ENCODE measurements at places on chromosomes 2 and 18. TPM values are rescaled to one million over a fixed set of nuclear protein-coding genes. Genes with fewer than 3 reads are reported as not detected.

DNA sequence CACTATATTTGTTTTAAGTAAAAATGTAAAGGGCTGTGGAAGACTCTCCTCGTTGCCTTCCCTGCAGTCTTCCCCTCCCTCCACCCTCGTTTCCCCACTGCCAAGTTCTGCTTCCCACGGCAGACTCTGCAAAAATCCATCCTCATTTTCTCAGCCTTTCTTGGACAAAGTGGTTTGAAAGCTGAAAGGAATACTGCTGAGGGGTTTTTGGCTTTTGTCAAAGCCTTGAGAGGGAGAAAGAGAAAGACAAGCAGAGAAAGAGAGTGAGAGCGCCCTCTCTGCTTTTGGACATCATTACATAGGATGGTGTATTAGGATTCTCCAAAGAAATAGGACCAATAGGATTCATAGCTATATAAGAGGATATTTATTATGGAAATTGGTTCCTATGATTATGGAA lies 455.9 kb upstream of the SOX11 start:
- H3K27me3 ChIP-seq = no peaks in the 10 kb centered on the region
- H3K4me3 ChIP-seq = no peak overlapping the region
- no peak for DNase-seq
- no peaks in the 10 kb centered on the region for H3K4me1 ChIP-seq
- no peaks in the 10 kb centered on the region for H3K36me3 ChIP-seq

- no peak overlapping the region for H3K4me3 ChIP-seq
- peaks cover 18% of the 10 kb centered on the region for H3K4me1 ChIP-seq
- H3K27me3 ChIP-seq = no peaks in the 10 kb centered on the region
- H3K36me3 ChIP-seq = no peaks in the 10 kb centered on the region
- no peak for DNase-seq
- no peak overlapping the region for H3K27ac ChIP-seq
These were observed 83.1 kb downstream of the SEPTIN10 start for GRCh38 chr2:109530712-109531111.

- no peak for DNase-seq
- H3K27me3 ChIP-seq = no peaks in the 10 kb centered on the region
- H3K4me3 ChIP-seq = peak overlapping the region; percentile 81
- no peaks in the 10 kb centered on the region for H3K36me3 ChIP-seq
These were observed 662 bp downstream of the ACVR2A start for GRCh38 chr2:147845411-147845971.

GRCh38 chr2:175002547-175003274 lies 2.5 kb downstream of the CHN1 start:
- no peak overlapping the region for H3K27ac ChIP-seq
- no peaks in the 10 kb centered on the region for H3K36me3 ChIP-seq
- H3K27me3 ChIP-seq = peaks cover 30% of the 10 kb centered on the region
- no peak for DNase-seq

- no peak overlapping the region for H3K4me3 ChIP-seq
- no peak overlapping the region for H3K27ac ChIP-seq
- no peaks in the 10 kb centered on the region for H3K27me3 ChIP-seq
- peaks cover 27% of the 10 kb centered on the region for H3K36me3 ChIP-seq
- no peaks in the 10 kb centered on the region for H3K4me1 ChIP-seq
These were observed 22.6 kb upstream of the CALCRL start for GRCh38 chr2:187470698-187471097.

DNA sequence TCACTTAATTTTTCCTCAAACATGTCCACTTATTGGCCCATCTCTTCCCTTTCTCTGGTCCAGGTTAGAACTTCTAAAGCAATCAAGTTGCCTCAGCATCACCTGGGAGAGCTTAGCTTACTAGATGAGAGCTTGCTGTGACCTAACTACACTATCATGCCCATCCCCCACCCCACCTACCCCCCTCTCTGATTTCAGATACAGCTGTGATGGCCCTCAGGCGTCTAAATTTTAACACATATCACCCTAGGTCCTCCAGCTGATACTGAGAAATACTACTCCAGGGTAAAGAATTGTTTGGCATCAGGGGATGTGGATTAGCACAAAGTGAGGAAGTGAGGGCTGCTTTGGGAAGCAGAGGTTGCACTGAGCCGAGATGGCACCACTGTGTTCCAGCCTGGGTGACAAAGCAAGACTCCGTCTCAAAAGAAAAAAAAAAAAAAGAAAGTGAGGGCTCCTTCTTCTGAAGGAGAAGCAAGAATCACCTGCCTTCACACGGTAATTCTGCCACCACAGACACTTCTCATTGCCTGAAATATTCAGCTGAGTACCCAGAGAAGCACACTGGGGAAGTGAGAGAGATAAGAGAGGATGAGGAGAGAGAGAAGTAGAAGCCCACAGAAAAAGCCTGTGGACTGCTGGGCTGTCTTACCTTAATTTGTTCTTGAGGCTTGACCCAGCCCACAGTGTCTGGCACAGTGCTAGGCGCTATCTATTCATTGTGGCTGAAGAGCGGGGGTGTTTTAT lies 263.4 kb downstream of the ASXL3 start:
- H3K4me1 ChIP-seq = peaks cover 7% of the 10 kb centered on the region
- H3K27ac ChIP-seq = no peak overlapping the region

DNA sequence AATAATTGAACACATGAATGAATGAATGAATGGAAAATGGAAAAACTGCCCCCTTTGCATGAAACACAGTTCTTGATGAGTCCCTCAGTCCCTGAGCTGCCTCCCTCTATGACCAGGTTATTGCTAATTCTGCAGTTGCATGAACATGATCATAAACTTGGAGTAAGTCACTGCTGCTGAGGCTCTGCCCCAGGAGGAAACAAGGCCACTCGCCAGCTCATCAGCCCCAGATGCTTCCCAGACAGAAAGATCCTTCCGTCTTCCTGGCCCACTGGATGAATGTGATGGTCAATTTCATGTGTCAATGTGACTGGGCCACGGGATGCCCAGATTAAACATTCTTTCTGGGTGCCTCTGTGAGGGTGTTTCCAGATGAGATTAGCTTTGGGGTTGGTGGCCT lies 16.4 kb downstream of the GPR45 start:
- no peaks in the 10 kb centered on the region for H3K27me3 ChIP-seq
- no peak overlapping the region for H3K4me3 ChIP-seq
- no peak for DNase-seq
- H3K36me3 ChIP-seq = no peaks in the 10 kb centered on the region
- no peak overlapping the region for H3K27ac ChIP-seq

GRCh38 chr2:36336321-36336720 lies 19.3 kb upstream of the CRIM1 start:
- no peak for DNase-seq
- H3K27me3 ChIP-seq = no peaks in the 10 kb centered on the region
- no peak overlapping the region for H3K27ac ChIP-seq
- no peak overlapping the region for H3K4me3 ChIP-seq

DNA sequence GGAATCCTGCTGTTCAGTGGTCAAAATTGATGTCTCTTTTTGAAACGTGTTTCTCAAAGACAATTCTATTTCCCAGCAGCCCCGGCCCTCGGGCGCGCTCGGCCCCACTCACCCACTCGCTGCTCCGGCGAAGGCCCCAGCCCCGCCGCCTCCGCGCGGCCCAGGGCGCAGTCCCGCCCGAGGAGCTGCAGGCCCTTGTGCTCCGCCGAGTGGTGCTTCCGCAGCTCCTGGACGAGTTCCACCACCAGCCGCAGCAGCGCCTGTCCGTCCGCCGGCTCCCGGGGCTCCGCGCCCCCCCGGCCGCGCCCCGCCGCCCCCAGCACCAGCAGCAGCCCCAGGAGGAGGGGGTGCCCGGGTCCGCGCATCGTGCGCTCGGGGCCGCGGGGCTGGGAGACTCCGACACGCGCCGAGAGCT lies 413 bp downstream of the ALKAL2 start:
- H3K27ac ChIP-seq = peak overlapping the region; percentile 69
- peaks cover 19% of the 10 kb centered on the region for H3K27me3 ChIP-seq

The PFN4 gene
- total RNA-seq = 1.7 TPM

The RUFY4 gene
- total RNA-seq = not detected

GRCh38 chr2:28697602-28698149 lies 54.0 kb upstream of the PPP1CB start:
- DNase-seq = no peak
- H3K27ac ChIP-seq = no peak overlapping the region
- H3K27me3 ChIP-seq = no peaks in the 10 kb centered on the region
- no peak overlapping the region for H3K4me3 ChIP-seq
- H3K36me3 ChIP-seq = no peaks in the 10 kb centered on the region

The GCKR gene
- 0.44 TPM for total RNA-seq

GRCh38 chr2:241017228-241017940 lies 19.0 kb downstream of the SNED1 start:
- H3K27me3 ChIP-seq = no peaks in the 10 kb centered on the region
- H3K36me3 ChIP-seq = no peaks in the 10 kb centered on the region
- H3K4me1 ChIP-seq = no peaks in the 10 kb centered on the region
- H3K4me3 ChIP-seq = no peak overlapping the region
- DNase-seq = no peak

DNA sequence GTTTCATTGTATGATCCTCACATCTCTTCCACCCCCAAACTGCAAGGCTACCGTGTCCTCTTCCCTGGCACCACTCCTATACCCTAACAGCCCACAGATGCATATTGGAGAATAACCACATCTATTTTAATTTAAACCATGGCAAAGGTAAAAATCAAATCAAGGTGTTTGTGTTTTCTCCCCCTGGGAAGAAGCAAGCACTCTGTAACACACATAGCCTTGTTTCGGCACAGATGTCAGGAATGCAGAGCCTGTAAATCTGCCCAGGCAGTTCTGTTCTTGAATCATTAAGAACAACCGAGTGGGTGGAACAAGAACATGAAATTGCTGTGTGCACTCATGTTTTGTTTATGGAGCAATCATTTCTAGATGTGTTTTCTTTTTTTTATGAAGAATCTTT lies 6.8 kb upstream of the COX7A2L start:
- DNase-seq = no peak
- H3K27ac ChIP-seq = peak overlapping the region; percentile 51
- H3K4me3 ChIP-seq = peak overlapping the region; percentile 18

DNA sequence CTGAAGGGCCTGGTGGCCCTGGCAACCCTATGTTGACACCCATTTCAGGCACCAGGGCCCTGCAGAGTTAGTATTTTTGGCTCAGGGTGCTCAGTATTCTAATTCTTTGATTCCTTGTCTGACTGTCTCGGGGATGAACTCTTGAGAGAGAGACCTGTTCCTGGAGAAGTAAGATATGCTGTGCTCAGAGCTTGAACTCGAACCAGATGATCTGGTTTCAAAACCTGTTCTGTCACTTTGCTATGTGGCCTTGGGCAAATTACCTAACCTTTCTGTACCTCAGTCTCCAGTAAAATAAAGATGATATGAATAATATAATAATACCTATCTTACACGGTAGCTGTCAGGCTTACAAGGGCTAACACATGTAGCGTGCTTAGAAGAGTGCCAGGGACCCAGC lies 294.2 kb downstream of the DYSF start:
- H3K27me3 ChIP-seq = no peaks in the 10 kb centered on the region
- DNase-seq = no peak
- no peaks in the 10 kb centered on the region for H3K36me3 ChIP-seq
- peaks cover 25% of the 10 kb centered on the region for H3K4me1 ChIP-seq
- H3K4me3 ChIP-seq = no peak overlapping the region

The ZAP70 gene
- total RNA-seq = 8.8 TPM

- no peaks in the 10 kb centered on the region for H3K27me3 ChIP-seq
- H3K4me1 ChIP-seq = peaks cover 14% of the 10 kb centered on the region
- H3K4me3 ChIP-seq = no peak overlapping the region
These were observed 43.4 kb downstream of the COLEC12 start for GRCh38 chr18:457140-457519.

The PRKAG3 gene
- not detected for total RNA-seq

GRCh38 chr2:53543083-53543482 lies 224.5 kb upstream of the CHAC2 start:
- no peaks in the 10 kb centered on the region for H3K27me3 ChIP-seq
- H3K4me1 ChIP-seq = no peaks in the 10 kb centered on the region
- H3K4me3 ChIP-seq = no peak overlapping the region
- H3K36me3 ChIP-seq = no peaks in the 10 kb centered on the region
- no peak for DNase-seq

DNA sequence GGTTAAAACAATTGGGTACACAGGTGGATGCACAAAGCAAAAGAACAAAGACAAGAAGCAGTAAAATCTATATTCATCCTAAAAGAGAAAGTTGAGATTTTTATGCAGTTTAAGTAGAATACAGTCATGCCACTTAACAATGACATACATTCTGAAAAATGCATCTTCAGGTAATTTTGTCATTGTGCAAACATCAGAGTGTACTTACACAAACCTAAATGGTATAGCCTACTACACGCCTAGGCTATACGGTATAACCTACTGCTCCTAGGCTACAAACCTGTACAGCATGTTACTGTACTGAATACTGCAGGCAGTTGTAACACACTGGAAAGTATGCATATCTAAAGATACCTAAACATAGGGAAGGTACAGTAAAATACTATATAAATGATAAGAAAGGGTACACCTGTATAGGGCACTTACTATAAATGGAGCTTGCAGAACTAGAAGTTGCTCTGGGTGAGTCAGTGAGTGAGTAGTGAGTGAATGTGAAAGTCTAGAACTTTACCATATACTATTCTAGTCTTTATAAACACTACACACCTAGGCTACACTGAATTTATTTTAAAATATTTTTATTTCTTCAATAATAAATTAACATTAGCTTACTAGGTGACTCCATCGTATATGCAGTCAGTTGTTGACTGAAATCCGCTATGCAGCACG lies 132.9 kb downstream of the BARD1 start:
- no peak overlapping the region for H3K4me3 ChIP-seq
- H3K36me3 ChIP-seq = no peaks in the 10 kb centered on the region
- H3K27me3 ChIP-seq = no peaks in the 10 kb centered on the region
- no peak overlapping the region for H3K27ac ChIP-seq
- no peak for DNase-seq

GRCh38 chr2:144510294-144510991 lies 9.5 kb downstream of the ZEB2 start:
- peak overlapping the region; percentile 98 for H3K27ac ChIP-seq
- H3K4me1 ChIP-seq = peaks cover 77% of the 10 kb centered on the region
- peaks cover 3% of the 10 kb centered on the region for H3K36me3 ChIP-seq
- H3K27me3 ChIP-seq = no peaks in the 10 kb centered on the region

GRCh38 chr2:107627164-107627563 lies 199.5 kb upstream of the RGPD4 start:
- H3K36me3 ChIP-seq = no peaks in the 10 kb centered on the region
- H3K4me3 ChIP-seq = no peak overlapping the region
- H3K27ac ChIP-seq = no peak overlapping the region
- DNase-seq = no peak

- no peak overlapping the region for H3K4me3 ChIP-seq
- no peak overlapping the region for H3K27ac ChIP-seq
- no peaks in the 10 kb centered on the region for H3K36me3 ChIP-seq
These were observed 730.6 kb upstream of the FANCL start for GRCh38 chr2:58971511-58972360.

The ONECUT2 gene
- total RNA-seq = 0.03 TPM

GRCh38 chr2:50343150-50343830 lies 688.6 kb downstream of the NRXN1 start:
- H3K27me3 ChIP-seq = peaks cover 27% of the 10 kb centered on the region
- H3K4me1 ChIP-seq = no peaks in the 10 kb centered on the region
- H3K36me3 ChIP-seq = no peaks in the 10 kb centered on the region
- no peak overlapping the region for H3K4me3 ChIP-seq

The SERPINB12 gene
- total RNA-seq = not detected

DNA sequence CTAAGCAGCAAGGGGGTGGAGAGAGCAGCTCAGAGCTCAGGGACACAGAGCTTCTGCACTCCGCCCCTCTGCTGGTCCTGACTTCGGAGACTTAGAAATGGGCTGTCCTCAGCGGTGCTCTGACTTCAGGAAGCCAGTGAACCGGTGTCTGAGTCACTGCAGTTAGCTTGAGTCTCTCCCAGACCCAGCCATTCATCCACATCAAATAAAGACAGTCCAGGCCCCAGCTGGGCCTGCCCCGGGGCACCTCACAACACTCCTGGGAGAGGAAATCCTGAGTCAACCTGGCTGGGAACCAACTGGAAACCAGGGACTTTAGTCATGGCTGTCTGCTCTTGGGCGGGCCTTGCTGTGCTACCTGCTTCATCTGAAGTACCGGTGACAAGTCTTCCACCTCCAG lies 5.4 kb upstream of the ITGB6 start:
- peaks cover 28% of the 10 kb centered on the region for H3K4me1 ChIP-seq
- peak; percentile 54 for DNase-seq
- H3K27me3 ChIP-seq = no peaks in the 10 kb centered on the region

The CAVIN2 gene
- 182 TPM for total RNA-seq
